ENCODE measurements at places on chromosomes 4 and X.

- DNase-seq, result no peak
Observed at GRCh38 chrX:12975670-12975965, 708 bp downstream of the TMSB4X start.

GRCh38 chr4:128550060-128550459, 259.4 kb upstream of the JADE1 start:
- DNase-seq, result no peak

- no peak for DNase-seq
Observed at GRCh38 chr4:136369073-136369472, 1163.2 kb downstream of the PCDH18 start.

GRCh38 chr4:160375772-160376452, 1273.0 kb downstream of the RAPGEF2 start:
- DNase-seq, result no peak

DNA sequence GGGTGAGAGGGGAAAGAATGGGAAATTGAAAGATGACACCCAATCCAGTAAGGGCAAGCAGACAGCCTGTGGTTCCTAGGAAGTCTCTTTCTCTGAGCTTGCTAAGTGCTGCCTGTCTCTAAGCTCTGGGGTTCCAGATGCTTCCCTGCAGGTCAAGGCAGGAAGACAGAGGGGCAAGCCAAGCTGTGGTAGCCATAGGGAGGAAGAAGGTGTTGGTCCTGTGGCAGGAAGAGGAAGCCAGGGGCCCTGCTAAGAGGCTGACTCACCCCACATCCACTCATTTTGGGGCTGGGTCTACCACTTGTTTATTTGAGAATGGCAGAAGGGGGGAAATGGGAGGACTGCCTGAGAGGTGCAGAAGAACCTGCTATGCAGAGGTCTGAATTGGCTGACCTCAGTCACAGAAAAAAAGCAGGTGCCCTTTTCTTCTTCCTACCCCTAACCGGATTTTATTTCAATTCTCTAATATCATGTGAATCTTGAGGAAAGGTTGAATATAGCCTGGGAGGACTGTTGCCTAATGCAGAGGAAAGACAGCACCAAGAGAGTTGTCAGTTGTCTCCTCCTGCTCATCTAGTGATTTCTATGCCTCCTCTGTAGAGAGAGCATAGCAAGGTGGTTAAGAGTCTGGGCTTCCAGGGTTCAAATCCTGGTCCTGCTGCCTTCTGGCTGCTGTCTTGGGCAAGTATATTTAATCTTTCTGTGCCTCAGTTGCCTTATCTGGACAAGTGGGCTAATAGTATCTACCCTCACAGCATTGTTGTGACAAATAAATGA, 27.4 kb downstream of the HOPX start:
- DNase-seq, result no peak

GRCh38 chrX:45781901-45782553, 581.4 kb upstream of the DIPK2B start:
- no peak for DNase-seq

DNA sequence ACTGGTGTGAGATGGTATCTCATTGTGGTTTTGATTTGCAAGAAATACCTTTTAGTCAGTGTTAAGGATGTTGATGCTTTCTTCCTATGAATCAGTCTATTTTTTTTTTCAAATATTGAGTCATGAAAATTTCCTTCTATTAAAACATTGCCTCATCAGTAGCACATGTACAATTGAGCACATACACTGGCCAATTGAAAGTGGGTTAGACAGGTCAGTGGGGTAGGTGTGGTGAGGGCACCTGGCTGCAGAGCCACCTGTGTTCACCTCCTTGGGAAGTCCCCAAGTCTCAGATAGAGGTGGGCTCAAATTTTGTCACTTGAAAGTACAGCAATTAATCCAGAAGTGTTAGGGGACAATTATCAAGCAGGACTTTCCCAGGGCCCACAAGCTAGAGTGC, 243.7 kb downstream of the SPRY1 start:
- DNase-seq, result no peak

- no peak for DNase-seq
Observed at GRCh38 chr4:169024762-169025161, 14.7 kb upstream of the CBR4 start.

- no peak for DNase-seq
Observed at GRCh38 chrX:452598-452997, 65.9 kb upstream of the PPP2R3B start.

GRCh38 chr4:159526172-159526571, 423.3 kb downstream of the RAPGEF2 start:
- no peak for DNase-seq

- DNase-seq, result no peak
Observed at GRCh38 chrX:48818098-48818497, 8.2 kb upstream of the ERAS start.

DNA sequence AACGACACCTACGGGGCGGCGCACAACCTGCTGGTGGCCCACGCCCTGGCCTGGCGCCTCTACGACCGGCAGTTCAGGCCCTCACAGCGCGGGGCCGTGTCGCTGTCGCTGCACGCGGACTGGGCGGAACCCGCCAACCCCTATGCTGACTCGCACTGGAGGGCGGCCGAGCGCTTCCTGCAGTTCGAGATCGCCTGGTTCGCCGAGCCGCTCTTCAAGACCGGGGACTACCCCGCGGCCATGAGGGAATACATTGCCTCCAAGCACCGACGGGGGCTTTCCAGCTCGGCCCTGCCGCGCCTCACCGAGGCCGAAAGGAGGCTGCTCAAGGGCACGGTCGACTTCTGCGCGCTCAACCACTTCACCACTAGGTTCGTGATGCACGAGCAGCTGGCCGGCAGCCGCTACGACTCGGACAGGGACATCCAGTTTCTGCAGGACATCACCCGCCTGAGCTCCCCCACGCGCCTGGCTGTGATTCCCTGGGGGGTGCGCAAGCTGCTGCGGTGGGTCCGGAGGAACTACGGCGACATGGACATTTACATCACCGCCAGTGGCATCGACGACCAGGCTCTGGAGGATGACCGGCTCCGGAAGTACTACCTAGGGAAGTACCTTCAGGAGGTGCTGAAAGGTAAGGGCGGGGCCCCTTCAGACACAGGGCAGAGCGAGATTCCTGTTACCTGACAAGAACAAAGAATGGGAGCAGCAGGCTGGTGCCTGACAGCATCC, 11.7 kb downstream of the RPL9 start:
- DNase-seq, result peak; percentile 63

DNA sequence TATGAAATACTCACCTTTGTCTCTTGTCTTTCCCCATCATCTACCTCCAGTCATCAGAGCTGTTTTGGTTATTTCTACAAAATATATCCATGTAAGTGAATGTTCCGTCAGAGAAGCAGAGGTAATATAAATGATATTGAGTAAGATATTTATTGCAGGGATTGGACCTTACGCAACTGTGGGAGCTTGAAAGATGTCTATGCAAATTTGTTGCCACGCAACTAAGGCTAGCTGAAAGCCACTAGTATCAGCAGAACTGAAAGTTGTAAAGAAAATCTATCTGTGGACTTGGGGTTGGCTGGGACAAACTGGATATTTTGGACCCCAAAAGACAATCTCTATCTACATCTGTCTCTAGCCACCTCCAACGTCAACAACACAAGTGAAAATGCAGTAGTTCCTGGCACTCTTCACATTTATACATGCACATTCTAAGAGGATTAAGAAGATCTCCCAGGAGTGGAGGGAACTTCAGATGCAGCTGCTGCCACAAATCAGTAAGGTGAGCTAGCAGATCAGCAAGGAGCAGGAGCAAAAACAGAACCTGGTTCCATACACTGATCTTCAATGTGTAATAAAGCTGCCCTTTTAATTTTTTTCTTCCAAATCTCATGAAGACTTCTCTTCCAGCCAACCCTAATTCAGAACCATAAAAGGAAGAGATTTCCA, 8.5 kb upstream of the CCSER1 start:
- DNase-seq, result no peak
